ENCODE measurements at places on chromosomes 12 and 14.

- DNase-seq, result no peak
Measured at GRCh38 chr14:33880330-33880729, 70.5 kb downstream of the EGLN3 start.

GRCh38 chr12:26493656-26494055, 298.3 kb downstream of the SSPN start:
- DNase-seq, result no peak

DNA sequence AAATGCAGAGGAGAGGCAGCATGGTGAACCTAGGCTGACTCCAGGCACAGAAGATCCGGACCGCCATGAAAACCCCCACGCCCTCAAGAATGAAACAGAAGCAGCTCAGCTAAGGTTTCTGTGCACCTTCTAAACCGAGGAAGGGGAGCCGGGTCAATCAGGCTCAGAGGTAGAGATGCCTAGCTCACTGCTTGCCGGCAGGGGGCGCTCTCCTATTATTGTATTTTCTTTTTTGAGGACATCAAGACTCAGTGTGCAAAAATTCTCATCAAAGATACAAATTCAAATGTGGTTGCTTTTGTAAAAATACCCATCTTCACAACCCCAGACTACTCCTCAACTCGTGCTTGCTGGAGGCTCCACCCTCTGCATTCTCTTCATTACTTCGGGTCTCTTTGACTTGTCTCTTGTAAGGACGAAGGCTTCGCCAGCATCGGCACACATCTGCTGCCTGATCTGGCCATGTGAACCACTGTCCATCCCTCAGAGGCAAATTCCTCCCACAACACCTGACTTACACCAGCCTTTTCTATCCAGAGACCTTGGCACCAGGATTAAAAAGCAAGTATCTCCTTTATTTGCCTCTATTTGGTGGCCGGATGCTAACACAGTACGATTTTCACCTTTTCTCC, 33.4 kb upstream of the RNASE3 start:
- DNase-seq, result peak; percentile 67

GRCh38 chr14:104795781-104796686, 486 bp upstream of the AKT1 start:
- peak; percentile 86 for DNase-seq

DNA sequence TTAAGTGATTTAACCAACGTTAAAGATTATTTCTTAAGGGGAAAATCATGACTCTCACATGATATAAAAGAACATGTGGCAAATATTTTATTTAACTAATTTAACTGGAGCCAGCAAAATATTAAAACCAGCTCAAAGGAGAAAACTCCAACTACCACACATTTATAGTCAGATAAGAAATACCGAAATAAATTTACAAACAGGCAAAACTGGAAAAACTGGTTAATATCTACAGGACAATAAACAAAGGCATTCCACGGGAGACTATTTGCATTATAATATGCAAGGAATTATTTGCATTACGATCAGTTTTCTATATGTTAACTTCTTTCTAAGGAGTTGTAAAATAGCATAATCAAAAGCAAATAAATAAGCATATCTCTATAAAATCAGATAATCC, 13.8 kb upstream of the BCL2L14 start:
- DNase-seq, result no peak

GRCh38 chr14:55625481-55625880, 45.5 kb downstream of the KTN1 start:
- no peak for DNase-seq

- no peak for DNase-seq
Measured at GRCh38 chr12:117040496-117040895, 58.7 kb downstream of the TESC start.

DNA sequence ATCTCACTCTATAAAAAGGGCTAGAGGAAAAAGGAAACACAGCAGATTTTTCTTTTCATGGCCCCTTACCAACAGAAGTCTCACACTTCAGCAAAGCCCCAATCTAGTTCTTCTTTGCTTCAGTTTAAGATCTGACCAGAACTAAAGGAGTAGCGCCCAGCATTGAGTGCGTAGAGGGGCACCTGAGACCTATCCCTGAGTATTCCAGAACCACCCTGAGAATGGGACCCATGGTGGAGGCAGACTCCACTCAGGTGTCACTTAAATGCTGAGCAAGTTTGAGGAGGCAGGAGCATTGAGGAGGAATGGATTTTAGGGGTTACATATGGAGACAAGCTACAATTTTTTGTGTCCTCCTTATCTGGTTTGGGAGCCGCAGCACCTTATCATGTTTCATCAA, 1.8 kb upstream of the HOXC11 start:
- DNase-seq, result no peak

DNA sequence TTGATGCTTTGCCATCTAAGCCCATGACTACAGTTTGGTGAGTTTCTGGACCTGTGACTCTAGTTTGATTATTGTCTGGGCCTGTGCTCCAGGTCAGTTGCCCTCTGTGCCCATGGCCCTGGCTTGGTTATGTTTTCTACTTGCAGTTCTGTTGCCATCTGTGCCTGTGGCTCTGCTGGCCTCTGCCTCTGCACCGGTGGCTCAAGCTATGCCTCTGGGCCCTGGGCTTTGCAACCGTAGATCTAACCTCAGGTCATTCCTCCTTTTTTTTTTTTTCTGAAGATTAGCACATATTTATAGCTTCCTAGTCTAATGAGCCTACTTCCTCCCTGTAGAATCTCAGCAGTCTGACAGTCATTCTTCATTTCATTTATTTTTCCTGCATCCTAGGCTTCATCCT, 161.2 kb downstream of the CCDC91 start:
- no peak for DNase-seq

GRCh38 chr14:101498526-101498860, 62.8 kb upstream of the DIO3 start:
- no peak for DNase-seq

GRCh38 chr14:64201296-64201695, 92.9 kb downstream of the ESR2 start:
- DNase-seq, result no peak

GRCh38 chr12:19223695-19224094, 94.2 kb downstream of the PLEKHA5 start:
- peak; percentile 41 for DNase-seq

- no peak for DNase-seq
Measured at GRCh38 chr12:7628381-7628961, 37.2 kb downstream of the APOBEC1 start.

DNA sequence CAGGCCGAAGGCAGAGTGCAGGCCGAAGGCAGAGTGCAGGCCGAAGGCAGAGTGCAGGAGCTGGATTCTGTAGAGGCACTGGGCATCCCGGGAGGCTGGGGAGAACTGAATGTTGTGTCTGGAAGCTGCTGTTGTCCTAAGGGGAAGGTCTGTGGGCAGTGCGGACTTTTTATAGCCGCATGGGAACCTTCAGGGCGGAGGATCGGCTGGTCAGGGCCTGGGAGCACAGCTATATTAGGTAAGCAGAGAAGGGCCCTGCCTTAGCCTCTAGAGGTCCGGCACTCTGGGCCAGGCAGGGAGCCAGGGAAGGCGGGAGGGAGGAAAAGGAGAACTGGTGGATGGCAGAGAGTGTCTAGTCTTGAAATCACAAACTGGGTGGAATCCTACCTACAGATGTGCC, 14.2 kb downstream of the CABP1 start:
- no peak for DNase-seq

All from AG08395 (cell line).